ENCODE measurements at places on chromosomes 12 and 14.

DNA sequence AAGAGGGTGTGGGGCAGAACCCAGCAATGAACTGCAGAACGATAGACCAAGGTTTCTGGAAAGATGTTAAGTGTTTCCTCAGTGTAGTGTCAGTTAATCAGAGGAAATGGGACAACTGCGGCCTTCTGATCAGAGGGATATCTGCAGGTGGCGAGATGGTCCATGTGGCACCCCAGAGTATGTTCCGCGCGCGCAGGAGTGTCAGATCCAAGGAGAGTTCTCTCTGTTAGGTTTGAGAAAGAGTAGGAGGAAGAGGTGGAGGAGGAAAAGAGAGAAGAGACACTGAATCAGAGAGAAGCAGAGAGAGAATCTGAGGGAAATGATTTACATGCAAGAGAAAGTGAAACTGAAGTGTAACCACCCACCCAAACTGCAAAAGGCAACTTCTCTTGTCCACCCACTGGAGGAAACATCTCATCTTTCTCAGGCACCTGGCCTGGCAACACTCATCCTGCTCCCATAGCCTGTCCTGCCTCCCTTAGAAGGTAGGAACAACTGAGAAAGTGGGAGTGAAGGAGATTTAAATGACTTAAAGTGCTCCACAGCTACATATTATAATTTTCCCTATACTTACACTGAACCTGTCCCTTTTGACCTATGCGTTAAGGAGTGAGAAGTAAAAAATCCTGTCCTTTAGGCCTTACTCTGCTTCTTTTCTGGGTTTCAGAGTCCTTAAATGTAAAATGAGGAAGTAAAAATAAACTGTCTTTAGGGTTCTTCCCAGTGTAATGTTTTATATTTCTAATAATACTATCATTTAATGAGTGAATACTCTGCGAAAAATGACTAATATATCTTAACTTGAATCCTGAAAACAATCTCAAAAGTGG, 6.8 kb upstream of the TESPA1 start:
- DNase-seq = peak; percentile 50

DNA sequence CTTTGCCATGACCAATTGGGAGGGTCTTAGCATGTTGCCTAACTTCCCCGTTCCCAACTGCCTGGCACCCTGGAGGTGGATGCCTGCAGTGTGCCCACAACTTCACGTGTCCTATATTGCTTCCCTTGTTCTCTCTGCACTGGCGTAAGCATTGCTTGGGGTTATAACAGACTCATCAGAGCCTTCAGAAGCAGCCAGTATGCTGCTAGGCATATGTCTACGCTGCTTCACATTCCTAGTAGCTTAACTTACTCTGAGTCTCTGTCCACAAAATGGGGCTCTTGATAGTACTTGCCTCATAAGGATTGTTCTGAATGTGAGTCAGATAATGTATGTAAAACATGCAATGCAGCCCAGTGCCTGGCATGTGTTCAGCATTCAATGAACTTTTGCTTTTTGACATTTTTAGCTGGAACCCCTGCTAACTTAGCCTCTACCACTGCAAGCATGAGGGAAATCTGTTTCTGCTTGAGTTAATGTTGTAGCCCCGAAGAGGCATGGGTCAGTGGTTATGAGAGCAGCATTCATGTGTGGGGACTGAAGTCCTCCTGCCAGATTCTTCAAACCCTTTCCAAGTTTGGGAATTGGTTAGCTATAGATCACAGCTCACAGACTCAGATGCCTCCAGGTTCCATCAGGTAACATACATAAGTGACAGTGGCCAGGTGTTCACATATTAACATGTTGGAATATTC, 2.8 kb downstream of the SLC5A8 start:
- DNase-seq = no peak

GRCh38 chr12:67498991-67499390, 149.6 kb upstream of the DYRK2 start:
- DNase-seq = no peak

- no peak for DNase-seq
These were observed 1.6 kb downstream of the DGKA start for GRCh38 chr12:55932551-55932910.

GRCh38 chr12:115046805-115047204, 362.8 kb upstream of the TBX3 start:
- no peak for DNase-seq

DNA sequence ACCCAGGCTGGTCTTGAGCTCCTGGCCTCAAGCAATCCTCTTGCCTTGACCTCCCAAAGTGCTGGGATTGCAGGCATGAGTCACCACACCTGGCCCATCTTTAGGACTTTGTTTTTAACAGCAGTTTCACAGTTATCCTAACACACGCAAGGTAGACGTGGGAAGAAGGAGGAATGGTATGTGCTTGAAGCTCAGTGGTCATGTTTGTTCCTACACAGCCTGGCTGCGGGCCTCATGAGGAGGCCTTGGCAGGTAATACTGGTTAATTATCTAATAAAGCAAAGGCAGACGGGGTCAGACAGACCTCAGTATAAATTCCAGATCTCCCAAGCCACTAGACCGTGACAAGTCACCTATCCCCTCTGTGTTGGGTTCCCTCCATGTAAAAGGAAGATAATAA, 271.8 kb downstream of the PCNX1 start:
- DNase-seq = no peak

- no peak for DNase-seq
These were observed 170.1 kb downstream of the NRXN3 start for GRCh38 chr14:78340250-78340649.

DNA sequence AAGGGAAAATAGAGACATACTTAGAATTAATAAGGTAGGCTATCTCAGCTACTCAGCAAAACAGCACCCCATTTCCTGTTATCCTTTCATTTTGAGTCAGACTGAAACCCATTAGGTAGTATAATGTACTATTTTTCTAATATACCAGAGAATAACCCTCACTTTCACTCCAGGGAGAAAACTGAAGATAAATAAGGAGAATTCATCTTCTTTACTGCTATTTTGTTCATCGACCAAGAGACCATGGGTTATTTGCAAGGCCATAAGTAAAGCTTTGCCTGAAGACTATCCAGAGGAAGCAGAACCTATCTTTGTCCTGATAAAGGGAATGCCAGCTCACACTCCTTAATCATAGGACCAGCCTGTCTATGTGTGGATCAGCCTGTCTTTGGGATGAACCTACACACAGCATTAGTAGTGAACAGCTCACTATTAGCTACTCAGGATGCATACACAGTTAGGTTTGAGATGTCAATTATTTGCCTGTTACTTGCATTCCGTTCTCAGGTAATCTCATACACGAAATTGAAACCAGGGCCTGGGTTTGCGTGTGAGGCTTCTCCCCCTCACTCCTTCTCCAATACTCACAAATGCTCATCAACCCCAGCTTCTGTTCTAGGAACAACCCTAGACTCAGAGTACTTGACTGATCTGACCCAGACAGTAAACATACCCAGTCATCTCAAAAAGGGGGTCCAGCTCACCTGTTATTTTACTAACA, 124.4 kb downstream of the DAD1 start:
- no peak for DNase-seq

DNA sequence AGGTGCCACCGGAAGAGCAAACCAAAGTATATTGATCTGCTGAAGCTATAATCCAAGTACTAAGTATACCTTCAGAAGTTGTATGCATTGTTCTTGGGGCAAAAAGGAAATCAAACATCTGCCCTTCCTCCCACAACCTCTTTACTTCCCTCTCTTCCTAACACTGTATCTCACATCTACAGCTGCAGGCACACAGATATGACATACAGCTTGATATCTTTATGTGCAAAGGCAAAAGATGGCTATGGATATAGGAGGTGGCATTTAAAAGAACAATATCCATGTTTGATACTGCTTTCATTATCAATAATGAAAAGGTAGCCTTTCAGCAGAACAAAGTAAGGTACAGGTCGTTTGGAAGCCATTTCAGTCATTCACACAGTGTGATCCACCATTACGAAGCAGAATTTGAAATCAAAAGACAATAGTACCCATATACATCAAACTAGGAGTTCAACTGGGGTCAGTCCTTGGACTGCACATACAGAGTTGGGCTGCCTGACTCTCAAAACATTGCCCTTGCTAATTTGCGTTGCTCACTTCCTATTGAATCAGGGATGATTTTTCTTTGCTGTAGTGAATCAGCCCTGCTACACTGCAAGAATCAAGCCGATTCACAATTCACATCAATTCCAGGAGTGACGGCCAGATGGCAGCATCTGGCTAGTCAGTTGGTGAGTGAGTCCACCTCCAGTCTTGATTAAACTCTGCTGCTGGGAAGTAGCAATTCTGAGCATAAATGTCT, 8.9 kb downstream of the ANG start:
- DNase-seq = peak; percentile 80

DNA sequence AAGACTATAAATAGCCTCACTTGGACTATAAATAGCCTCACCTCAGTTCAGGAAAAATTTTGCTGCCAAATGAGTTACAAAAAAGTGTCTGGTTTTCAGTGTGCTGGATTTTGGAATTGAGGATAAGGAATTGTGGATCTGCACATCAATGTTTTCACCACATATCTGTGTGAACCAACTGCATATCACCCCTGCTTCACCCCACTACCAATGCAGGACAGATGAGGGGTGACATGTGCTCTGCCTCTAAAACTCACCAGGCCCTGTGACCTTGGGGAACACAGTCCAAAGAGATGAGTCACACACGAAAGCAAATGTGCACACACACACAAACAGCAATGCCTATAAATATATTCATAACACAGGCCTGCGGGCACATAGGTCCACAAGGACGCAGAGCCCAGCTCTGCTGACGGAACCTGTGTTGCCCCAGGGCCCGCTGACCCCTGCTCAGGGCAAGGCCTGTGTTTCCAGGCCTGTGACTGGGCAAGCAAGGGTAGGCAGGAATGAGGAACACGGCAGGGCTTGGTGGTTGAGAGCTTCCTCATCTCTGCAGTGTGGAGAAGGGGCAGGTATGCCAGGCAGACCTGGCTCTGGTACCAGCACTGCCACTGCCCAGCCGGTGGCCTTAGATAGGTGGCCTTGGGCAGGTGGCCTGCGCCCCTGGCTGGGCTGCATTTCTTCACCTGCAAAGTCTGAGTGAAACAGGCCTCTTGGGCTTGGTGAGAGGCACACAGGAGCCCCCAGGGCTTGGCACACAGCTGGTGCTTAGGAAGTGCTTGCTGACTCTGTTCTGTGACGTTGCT, 82.4 kb downstream of the ARL6IP4 start:
- DNase-seq = peak; percentile 74

DNA sequence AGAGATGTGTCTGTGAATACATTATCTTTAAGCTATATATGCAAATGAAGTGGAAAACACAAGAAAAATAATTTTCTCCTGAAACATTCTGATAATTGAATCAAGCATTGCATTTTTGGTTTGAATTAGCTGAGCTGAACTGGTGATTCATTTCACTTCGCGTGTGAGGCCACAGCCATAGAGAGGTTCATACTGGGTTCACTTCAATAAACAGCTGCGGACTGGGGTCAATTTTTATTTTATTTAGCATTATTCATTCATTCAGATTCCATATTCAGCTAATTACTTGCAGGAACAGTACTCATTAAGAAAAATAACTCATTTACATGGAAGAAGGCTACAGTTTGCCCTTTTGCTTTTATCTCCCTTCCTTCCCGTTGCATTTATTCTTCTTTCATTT, 195.2 kb upstream of the LRIG3 start:
- no peak for DNase-seq

DNA sequence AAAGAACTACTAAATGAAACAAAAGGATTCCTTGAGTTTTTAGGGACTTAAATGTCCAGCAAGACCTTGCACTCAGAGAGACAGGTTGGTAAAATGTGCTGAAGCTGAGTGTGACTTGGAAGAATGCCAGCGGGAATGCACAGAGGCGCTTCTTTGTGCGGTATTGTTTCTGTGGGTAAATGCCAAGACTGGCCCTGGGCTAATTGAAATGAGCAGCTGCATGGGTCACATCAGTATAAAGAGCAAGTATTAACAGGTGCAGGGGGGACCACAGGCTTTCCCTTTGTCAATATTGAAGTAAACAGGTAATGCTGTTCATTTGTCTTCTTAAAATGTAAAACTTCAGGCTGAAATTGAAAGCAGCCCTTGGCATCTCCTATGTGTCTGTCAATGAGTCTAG, 74.3 kb downstream of the LMO3 start:
- DNase-seq = no peak

DNA sequence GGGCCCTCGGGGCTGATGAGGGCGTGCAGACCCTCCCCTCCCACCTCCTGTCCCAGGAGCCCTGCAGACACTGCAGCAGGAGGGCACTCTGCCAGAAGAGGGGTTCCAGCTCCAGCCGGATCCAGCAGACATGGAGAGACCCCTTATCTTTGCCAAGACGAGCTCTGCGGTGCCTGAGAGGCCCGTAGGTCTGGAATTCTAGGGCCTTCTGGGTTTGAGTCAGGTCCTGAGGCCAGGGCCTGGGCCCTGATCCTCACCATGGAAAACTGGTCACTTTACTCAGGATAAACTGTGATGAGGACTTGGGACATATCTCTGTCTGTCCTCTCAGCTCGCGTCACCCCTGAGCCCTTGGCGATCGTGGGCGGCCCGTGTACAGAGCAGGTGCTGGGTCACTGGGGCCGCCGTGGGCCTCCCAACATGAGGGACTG, 13.8 kb downstream of the MEG3 start:
- DNase-seq = no peak

DNA sequence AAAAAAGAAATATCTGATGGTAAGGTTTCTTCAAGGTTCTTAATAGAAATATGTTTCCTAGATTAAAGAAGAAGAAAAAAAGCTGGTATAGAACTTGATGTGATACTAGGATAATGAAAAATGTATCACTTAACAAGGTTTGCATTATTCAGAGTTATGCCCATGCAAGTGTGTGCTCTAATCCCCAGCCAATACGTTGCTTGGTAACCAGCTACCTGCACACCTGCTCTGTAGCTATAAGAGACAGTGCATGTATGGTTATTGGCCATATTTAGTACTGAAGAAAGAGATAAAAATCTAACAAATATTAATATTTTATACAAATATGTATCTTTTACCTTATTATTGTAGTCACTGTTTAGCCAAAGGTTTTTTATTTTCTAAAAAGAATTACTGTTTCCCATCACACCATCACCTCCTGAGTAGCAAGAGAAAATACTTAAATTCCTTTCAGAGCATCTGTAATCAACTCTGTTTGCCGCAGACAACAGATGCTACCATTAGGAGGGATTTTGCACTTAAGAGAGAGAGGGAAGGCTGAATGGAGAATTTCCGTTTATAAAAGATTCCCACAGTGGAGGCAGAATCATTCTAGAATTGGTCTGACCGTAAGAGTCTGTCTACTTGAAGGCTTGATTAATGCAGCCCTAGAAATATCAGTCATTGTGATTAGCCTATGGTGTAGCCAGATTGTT, 115.6 kb downstream of the NEDD1 start:
- DNase-seq = no peak

GRCh38 chr14:89444044-89444443, 27.0 kb upstream of the FOXN3 start:
- DNase-seq = peak; percentile 70

DNA sequence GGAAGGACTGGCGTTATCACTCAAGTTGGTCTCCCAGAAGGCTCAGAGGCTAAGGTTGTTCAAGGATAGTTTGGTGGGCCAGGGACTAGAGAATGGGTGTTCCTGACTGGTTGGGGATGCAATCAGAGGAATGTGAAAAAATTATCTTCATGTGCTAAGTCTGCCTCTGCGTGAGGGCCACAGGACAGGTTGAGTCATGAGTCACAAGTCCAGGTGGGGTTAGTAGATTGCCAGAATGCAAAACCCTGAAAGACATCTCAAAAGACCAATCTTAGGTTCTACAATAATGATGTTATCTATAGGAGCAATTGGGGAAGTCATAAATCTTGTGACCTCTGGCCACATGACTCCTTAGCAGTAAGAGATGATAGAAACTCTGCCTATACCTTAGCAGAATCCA, 220.1 kb upstream of the EEA1 start:
- no peak for DNase-seq

GRCh38 chr12:84689638-84690037, 223.0 kb downstream of the SLC6A15 start:
- no peak for DNase-seq
